Activated T-cell treated with anti-CD3 and anti-CD28 coated beads, Interleukin-2, amount 50 U/mL, for 72 hours (primary cell): ENCODE measurements at places on chromosomes 16 and 17.

DNA sequence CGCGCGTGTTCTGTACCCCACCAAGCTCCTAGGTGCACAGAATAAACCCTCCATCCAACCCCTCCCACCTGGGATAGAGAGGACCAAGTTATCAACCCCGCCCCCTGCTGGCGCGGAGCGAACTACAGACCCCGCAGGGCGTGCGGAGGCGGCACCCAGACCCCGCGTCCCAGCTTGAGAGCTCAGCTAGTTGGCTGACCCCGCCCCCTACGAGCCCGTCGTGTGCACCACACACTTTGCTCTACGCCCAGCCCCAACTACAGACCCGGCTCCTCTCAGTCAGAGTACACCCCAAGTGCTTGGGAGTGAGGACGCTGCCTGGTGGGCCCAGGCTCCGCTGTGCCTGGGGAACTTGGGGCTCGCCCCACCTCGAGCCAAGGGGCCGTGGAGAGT, 1.5 kb downstream of the GRIN2A start:
- peak; percentile 29 for DNase-seq

DNA sequence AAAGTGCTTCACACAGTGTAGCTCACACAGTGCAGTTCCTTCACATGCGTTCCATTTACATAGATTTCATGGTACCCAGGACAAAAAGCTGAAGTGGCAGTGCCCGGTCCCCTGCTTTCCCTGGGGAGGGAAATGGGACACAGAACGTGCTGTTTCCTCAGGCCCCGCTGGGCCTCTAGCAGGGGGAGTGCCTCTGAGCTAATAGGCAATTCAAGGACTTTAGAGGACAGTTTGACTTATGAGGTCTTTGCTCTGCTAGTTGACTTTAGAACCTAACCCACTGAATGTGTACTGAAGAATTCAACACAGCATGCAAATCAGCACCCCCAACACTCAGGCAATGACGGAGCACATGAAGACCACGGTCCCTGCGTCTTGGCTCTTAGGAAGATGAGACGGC, 6.8 kb downstream of the CDIP1 start:
- DNase-seq, result no peak

- DNase-seq, result peak; percentile 78
Observed at GRCh38 chr16:1379304-1380076, 27.8 kb downstream of the GNPTG start.

- no peak for DNase-seq
Observed at GRCh38 chr16:56747486-56748045, 17.6 kb downstream of the NUP93 start.

DNA sequence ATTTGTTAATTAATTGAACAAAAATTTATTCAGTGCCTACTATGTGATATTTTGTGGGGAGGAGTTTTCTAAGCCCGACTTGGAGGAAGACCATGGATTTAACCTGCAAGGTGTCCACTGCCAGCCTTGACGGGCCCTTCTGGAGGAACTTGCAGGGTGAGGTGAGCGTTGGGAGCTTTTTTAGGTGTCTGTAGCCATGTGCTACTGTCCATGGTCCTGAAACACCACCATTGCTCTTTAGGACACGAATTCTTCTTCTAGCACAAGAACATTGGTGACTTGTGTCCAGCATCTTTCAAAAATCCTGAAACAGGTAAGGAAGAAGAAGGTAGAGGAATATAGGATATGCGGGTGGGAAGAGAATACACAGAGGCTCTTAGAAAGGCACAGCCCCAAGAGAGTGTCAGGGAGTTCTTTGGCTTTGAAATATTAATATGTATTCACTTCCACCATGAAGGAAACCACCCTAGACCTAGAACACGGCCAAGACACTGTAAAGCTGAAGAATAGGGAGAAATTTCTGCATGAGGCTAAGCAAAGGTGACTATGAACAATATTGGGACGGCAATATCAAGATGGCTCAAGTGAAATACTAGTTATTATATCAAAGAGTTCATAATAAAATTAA, 27.9 kb upstream of the OR4D1 start:
- peak; percentile 36 for DNase-seq

- no peak for DNase-seq
Observed at GRCh38 chr17:13962716-13963240, 106.5 kb upstream of the COX10 start.

DNA sequence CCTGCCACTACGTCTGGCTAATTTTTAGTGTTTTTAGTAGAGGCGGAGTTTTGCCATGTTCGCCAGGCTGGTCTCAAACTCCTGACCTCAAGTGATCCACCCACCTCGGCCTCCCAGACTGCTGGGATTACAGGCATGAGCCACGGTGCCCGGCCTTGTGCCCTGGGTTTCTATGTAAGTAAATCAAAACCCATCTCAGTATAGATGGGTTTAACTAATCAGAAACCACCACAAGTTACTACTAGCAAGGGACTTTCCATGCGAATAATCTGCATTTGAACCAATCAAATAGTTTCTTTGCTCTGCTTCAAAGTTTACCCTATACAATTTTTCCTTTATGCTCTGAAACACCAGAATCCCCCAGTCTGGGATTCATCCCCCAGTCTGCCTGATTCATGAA, 16.5 kb upstream of the EIF1 start:
- DNase-seq, result no peak

- DNase-seq, result peak; percentile 44
Observed at GRCh38 chr17:17712268-17712924, 31.1 kb downstream of the RAI1 start.
